ENCODE measurements at places on chromosomes 6 and 20.

- no peak for DNase-seq
These were observed 162.4 kb downstream of the CDKAL1 start for GRCh38 chr6:20696676-20697075.

- no peak for DNase-seq
These were observed 202.3 kb downstream of the TSHZ2 start for GRCh38 chr20:53174454-53174853.

GRCh38 chr6:168134560-168135201, 55.7 kb upstream of the FRMD1 start:
- DNase-seq = no peak

DNA sequence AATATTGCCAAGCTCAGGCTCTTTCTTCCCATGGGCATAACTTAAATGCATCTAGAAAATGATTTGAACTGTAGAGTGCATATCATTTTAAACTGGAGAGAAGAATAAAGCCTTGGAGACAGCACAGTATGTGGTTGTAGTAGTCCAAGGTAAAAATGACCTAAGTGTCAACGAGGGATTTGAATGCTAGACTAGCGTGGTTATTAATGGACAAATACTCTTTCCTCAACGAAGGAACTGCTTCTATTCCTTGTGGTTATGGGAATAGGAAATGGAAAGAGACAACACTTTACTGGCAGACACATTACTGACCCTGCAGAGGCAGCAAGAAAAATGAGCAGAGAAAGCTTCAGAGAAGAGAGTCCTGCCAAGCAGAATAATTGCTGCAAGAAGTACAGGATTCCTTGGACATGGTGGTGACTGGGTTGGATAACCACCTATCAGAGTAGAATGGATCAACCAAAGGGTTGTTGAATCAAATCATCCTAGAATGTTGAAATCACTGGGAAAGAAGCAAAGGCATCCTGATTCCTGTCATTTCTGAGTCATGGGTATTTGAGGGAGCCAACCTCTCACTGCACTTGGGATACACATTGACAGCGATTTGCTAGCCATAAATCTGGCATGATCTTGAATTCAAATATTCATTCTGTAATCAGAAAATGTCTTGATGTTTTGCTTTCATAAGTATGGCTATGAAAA, 258.1 kb upstream of the EPHA7 start:
- no peak for DNase-seq

DNA sequence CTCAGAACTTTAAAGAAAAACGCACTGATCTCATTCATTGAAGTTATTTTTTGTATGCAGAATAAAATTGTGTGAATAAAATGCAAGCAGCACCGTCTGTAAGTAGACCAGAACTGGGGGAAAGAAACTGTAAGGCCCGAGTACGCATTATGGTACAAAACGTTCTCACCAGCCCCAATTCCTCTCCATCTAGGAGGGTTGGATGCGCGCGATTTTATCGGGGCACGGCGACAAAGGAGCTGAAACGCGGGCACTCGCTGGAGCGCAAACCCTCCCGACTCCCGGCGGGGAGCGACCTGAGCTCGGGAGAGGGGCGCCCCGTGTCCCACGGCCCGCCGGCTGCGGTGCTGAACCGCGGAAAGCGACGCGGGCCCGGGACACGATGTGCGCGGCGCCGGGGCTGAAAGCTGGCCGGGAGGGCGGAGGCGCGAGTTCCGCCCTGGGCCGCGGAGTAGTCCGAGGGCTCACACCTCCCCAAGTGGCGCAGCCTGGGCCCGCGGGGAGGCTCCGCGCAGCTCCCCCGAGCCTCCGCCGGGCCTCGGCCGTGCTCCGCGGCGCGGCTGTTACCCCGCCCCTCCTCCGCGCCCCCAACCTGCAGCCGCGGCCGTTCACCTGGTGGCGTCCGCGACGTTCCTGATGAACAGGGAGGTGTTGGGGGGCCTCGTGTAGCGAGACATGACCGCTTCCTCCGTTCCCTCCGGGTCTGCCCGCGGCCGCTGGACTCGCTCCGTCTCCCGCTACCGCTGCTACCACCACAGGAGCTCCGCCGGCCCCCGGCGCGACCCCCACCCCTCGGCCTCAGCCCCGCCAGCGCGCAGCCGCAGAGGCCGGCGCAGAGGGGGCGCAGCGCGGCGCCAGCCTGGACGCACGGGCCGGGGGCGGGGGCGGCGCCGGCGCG, at the start of gene SRSF12:
SRSF12 (minus strand) TSS at position 861 of the 898 bp plus-strand sequence; CDS start at position 677, 184 bp downstream.
- peak; percentile 43 for DNase-seq

DNA sequence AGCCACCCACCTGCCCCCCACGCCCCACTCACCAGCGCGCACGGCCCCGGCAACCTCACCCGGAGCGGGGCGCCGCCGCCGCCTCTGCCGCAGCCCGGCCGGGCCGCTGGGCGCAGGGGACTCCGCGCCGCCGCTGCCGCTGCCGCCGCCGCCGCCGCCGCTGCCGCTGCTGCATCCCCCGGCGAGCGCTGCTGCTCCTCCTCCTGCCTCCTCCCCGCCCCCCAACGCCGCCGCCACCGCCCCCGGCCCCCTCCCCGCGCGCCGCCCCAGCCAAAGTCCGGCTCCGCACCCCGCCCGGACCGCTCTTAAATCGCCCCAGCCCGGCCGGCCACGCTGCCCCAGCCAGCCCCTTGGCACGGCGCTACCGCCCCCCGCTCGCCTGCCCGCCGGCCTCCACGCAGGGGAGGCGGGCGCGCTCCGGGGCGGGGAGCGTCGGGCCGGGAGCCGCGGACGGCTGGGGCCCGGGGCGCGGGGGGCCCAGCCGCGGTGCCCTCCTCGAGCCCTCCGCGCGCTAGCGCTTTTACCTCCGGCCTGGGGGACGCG, at the start of gene SULF2:
SULF2 (minus strand) TSS at position 171 of the 543 bp plus-strand sequence. CDS start 28,118 bp downstream, outside the sequence.
- DNase-seq = peak; percentile 7

DNA sequence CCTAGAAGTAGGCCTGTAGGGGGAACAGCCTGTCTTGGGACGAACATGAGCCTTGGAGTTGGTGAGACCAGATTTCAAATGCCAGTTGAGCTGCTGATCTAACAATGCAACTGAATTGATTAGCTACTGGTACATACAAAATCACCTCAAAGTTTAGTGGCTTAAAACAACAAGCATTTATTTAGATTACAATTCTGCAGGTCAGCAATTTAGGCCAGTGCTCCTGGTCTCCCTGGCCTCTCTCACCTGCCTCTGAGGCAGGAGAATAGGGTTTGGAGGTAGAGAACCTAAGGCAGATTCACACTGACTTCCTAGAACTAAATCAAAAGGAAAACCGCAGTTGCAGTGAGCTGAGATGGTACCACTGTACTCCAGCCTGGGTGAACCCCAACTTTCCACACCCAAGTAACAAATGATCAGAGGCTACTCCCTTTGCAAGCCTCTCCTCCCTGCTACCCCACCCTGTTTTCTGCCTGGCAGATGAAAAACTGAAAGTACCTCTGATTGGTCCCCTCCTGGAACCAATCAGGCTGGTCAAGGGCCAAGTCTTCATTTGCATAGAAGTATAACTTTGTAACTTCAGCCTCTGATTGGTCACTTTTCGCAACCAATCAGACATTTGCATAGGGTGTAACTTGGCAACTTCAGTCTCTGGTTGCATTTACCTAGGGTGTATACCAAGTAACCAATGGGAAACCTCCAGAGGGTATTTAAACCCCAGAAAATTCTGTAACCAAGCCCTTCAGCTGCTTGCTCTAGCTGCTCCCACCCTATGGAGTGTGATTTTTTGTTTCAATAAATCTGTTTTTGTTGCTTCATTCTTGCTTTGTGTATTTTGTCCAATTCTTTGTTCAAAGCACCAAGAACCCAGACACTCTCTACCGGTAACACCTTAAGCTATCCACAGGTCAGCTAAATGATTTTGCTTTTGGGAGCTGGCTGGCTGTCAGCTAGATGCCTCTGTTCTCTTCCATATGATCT, 8.1 kb upstream of the UBR2 start:
- DNase-seq = no peak

- no peak for DNase-seq
These were observed 29.2 kb upstream of the ULBP3 start for GRCh38 chr6:150098155-150098554.

- DNase-seq = no peak
These were observed 50.5 kb upstream of the GCM1 start for GRCh38 chr6:53199156-53199555.

- no peak for DNase-seq
These were observed 766 bp downstream of the OLIG3 start for GRCh38 chr6:137493218-137494038.

- no peak for DNase-seq
These were observed 16.2 kb upstream of the TGM2 start for GRCh38 chr20:38181207-38181801.

DNA sequence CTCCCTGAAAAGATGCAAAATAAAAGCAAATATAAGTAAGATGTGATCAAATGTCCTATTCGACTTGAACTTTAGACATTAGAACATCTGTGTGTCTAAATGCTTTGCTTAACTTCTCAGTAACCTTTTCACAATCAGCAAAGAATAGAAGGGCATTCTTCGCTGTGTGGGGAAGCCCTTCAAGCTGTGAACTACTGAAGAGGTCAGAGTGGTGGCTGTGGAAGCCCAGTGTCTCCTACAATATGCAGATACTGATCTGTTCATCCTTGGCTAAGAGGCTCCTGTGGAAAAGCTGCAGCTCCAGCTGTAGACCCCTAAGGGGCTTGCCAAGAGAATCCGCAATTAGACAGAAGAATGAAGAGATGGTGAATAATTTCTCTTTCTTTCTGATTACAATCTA, 400.3 kb upstream of the SASH1 start:
- no peak for DNase-seq

DNA sequence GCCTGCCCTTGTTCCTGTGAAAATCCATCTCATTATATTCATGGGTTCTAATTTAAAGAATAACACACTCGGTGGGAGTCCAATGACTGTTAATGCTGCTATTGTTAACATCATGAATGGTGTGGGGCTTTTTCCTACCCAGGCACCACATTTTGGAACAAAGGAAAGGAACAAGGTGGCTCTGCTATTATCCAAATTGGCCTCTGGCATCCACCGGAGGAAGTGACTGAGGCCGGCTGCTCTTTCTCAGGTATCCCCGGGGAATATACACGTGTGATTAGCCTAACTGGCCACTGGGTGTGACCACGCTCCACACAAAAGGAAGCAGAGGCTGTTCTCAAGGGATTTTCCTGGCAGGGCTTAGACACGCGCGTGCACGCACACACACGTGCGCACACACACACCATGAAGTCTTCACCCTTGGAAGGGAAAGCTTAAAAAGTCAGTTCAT, 601.2 kb upstream of the ARID1B start:
- peak; percentile 74 for DNase-seq

GRCh38 chr6:167396659-167397490, 72.0 kb downstream of the TTLL2 start:
- DNase-seq = no peak

DNA sequence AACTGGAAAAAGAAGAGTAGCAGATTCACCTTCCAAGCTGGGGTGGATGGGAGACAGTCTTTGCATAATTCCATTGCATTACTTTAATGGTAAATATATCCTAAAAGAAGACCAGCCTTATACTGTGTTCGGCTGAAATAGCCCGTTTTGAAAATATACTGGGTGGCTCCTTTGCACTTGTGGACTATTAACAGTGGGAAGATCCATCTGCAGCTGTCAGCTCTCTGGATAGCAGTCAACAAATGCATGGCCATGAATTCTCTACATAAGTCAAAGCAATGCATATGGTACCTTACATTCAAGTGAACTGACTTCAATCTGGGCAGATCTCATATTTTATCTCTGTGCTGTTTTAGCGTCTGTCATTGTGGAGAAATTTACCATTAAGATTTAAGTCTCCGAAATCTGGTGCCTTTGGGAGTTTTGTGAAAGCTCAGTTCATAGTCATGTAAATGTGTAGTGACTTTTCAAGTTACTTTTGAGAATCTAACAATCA, 400.6 kb upstream of the RNF217 start:
- DNase-seq = no peak

GRCh38 chr6:24554474-24554873, 59.7 kb downstream of the ALDH5A1 start:
- DNase-seq = no peak

- no peak for DNase-seq
These were observed 180.2 kb downstream of the TFAP2B start for GRCh38 chr6:50998905-50999304.
